CD4-positive, alpha-beta T cell treated with Interleukin-1 beta for 1 hour (primary cell): ENCODE measurements at places on chromosomes 1 and 21.

DNA sequence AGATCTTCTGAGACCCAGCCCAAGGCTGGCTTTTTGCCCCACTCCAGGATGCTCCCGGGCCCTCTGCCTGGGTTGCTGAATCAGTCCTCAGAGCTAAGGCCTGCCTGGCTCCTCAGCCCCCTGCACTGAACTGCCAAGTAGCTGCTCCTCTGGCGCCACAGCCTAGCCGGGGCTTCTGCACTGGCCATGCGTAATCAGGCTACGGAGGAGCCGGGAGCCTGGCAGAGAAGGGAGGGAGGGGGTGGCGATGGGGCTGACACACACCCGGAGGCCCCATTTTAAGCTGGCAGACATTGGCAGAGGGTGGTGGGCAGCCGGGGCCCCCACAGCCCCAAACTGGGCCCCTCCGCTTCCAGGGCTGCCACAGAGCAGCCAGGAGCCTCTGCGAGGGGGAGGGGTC is 38.7 kb downstream of the ALPL start:
- DNase-seq: no peak

GRCh38 chr1:34460193-34460592 is 283.5 kb downstream of the C1orf94 start:
- peak; percentile 7 for DNase-seq

DNA sequence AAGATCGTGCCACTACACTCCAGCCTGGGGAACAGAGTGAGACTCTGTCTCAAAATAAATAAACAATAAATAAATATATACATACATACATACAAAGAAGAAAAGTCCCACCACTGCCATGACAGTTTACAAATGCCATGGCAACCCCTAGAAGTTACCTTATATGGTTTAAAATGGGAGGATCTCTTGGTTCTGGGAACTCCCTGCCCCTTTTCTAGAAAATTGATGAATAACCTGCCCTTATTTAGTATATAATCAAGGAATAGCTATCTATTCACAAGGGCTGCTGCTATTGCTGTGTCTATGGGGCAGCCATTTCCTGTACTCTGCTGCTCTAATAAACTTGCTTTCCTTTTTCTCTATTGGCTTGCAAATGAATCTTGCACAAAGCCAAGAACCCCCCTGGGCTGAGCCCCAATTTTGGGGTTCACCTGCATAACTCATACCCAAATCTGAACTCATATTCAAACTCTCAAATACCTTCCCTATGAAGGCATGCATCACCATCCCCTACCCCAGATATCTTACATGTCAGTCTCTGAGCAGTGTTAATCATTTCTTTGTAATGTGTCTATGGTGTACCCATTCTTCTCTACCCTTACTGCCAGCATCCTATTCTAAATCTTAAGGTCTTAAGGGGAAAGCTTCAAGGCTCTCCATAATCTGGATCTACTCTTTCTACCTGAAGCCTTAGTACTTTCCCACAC is 9.0 kb downstream of the GON4L start:
- DNase-seq: no peak

GRCh38 chr1:227437495-227438008 is 119.3 kb upstream of the CDC42BPA start:
- peak; percentile 4 for DNase-seq

GRCh38 chr1:31054349-31054748 is 11.2 kb downstream of the PUM1 start:
- no peak for DNase-seq

- no peak for DNase-seq
Measured at GRCh38 chr1:47680815-47681475, 243.1 kb downstream of the FOXD2 start.

- DNase-seq: peak; percentile 41
Measured at GRCh38 chr1:207807326-207807689, 55.5 kb downstream of the CD46 start.

DNA sequence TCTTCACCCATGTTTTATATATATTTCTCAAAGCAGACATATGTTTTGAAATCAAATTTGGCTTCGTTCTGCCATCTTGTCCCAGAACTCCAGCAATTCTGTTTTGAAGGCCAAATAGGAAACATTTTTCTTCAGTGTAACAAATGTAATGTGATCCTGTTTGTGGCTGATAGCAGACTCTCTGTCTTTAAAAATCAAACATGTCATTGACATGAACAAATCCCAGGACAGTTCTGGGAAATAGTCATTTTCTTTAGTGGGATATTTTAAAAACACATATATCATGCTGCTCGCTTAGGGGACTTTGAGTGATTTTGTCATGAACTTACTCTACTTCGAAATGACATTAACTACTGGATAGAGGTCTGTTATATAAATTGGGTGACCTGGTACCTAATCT is 51.4 kb downstream of the HMCN1 start:
- DNase-seq: no peak

GRCh38 chr1:93033785-93034184 is 45.3 kb upstream of the MTF2 start:
- no peak for DNase-seq

GRCh38 chr1:56787330-56787729 is 31.9 kb downstream of the FYB2 start:
- DNase-seq: no peak

DNA sequence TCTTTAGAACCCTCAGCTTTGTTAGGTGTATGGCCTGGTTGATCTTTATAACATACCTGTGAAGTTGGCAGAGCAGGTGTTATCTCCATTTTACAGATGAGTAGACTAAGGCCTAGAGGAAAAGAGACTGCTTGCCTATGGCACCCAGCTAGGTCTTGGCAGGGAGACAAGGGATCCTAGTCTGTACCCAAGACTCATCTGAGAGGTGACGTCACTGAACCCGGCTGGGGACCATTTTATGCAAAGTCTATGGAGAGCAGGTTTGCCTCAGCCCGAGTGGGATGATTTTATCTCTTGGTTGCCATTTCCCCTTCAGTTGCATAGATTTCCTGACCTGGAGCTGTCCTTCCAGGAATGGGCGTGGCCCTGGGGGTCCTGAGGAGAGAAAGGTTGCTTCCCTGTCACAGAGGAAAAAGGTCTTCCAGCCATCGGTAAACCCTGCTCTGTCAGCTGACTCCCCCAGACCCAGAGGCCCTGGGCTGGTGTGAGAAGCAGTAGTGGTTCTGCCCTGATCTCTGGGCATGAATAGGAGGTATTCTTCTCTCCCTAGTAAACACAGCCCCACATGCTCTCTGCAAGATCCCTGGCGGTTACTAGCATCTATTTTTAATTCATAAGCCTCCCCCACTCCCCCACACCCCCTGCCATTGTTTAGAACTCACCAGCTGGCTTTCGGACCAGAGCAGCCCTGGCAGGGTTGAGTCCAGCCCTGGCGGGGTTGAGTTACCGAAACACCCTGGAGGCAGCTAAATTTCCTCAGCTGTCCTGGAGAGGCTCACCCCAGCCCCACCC is 19.6 kb downstream of the TMCC2 start:
- DNase-seq: no peak

DNA sequence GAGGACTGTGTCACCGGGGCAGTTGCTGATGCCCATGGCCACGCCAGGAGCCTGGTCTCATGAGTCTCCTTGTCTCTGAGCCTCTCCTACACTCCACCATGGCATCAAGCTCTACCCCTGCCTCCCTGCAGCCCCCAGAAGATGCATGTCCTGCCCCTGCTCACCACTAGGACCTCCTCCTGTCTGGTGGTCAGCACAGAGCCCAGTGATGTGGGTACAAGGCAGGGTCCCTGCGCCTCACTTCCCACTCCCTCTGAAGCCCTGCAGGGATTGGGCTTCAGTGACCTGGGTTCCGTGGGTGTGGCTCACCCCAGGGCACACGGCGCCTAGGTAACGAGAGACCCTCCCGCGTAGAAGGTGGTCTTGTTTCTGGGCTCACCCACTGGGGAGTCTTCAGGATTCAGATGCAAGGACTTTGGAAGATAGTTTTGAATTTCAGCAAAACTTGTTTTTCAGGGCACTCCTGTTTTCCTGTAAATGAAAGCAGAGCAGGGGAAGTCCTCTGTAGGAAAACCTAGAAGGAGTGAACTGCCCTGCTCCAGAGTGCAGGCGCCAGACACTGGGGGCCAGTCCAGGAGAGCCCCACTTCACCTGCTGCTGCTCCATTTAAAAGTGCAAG is 2.8 kb downstream of the COL18A1 start:
- DNase-seq: no peak

GRCh38 chr1:162674034-162674608 is 41.9 kb downstream of the DDR2 start:
- DNase-seq: no peak

GRCh38 chr21:17527711-17528110 is 14.9 kb downstream of the CXADR start:
- no peak for DNase-seq

DNA sequence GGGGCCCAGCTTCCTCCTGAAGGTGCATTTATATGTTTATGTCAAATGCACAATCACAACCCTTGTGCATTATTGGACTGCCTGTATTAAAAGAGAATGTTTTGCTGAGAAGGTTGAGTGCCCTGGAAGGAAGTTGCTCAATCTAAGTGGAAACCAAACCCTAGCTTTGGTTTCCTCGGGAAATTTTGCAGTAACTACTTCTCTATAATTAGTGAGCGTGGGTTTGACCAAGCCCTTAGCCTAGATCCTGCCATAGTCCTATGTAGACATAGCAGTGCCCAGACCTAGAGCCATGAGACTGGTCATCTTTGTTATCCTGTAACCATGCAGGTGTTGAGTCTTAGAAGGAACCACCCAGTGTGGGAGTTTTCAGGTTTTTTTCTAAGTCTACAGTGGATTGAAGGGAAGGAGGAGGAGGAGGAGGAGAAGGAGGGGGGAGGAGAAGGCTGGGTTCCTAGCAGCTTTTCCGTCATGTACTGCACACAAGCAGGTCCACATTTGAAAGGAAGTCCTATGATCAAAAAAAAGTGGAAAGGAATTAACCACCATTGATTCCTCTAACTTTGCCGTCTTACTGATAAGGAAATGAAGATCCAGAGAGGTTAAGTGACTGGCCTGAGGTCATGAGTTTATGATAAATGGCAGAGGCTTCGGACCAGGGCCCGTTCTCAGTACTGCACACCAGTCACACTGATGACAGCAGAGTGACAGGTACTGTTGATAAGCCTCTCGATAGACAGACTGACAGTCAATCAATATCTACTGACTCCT is 72.2 kb upstream of the LYST start:
- peak; percentile 29 for DNase-seq

GRCh38 chr1:72284348-72285073 is 2.2 kb upstream of the NEGR1 start:
- DNase-seq: peak; percentile 17

DNA sequence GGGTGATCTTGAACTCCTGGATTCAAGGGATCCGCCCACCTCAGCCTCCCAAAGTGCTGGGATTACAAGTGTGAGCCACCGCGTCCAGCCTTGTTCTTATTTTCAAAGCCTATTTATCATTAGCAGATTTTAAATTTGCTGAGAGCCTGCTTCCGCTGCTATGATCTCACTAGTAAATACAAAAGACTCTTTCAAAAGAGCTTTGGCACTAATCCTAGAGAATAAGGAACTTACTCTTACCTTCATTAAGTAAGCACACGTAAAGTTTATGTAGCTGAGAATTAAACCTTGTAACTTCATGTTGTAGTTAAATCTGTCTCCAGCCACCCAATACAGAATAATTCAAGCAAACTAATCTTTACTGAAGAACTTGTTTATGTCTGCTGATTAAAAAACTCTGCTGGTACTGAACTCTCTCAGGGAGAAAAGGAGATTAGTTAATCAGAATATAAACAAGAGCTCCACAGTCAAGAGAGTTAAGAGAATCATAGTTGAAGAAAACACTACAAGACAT is 72.3 kb downstream of the RUSC1 start:
- no peak for DNase-seq

GRCh38 chr1:207051191-207051943 is at the start of gene YOD1:
TSS of gene YOD1 (minus strand) at chr1:207051208. CDS start at chr1:207051030, 178 bp downstream.
- no peak for DNase-seq

GRCh38 chr1:93685918-93686317 is 4.3 kb upstream of the BCAR3 start:
- DNase-seq: no peak

- DNase-seq: peak; percentile 43
Measured at GRCh38 chr21:45470773-45471524, 66.0 kb downstream of the COL18A1 start.

- peak; percentile 46 for DNase-seq
Measured at GRCh38 chr1:244273845-244274619, 177.7 kb downstream of the ADSS2 start.
